ENCODE measurements at places on chromosomes 2 and 18.

DNA sequence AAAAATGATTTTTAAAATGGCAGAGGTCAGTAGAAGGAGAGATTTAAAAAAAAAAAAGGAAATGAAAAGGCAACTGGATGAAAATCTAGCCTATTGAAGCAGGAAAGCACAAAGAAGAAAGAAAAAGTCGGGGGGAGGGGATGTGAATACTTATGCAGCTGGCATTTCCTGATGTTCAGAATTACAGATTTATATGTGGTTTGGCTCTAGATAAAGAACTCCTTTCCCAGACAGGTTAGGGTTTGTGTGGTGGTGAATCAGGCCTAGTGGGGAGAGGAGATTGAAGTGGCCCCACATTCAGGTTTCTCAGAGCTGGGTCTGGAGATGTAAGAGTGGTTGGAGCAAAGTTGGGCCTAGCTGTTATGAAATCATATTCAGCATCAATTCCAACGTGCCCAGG is 394.4 kb downstream of the FIGN start:
- no peak for DNase-seq

DNA sequence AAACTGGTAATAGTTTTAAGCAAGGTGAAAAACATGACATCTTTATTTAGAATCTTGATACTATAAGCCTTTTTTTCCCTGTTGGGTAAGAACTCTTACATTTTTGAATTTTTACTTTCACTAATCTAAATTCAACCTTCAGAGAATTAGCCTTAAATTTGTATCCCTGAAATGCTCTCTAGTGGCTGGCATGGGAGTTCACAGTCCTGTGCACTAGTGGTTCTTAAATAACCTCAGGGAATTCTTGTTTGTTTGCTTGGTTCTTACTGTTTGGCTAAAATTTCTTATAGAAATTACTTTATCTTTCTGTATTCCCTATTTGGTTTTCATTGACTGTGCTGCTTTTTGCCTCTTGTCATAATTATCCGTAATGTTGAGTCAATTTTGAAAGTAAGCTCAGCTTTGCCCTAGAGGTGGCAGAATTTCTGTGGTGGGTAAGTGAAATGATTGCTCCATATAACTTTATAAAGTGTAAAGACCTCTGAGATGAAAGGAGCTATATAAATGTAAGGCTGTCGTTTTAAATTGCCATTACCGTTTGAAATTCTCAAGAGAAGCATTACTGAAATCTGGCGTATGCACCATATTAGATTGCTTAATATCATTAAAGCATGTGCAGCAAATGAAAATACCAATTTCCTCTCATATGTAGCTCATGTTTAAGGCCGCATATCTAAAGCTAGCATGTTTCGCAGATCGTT is 391.3 kb upstream of the FIGN start:
- DNase-seq = no peak

DNA sequence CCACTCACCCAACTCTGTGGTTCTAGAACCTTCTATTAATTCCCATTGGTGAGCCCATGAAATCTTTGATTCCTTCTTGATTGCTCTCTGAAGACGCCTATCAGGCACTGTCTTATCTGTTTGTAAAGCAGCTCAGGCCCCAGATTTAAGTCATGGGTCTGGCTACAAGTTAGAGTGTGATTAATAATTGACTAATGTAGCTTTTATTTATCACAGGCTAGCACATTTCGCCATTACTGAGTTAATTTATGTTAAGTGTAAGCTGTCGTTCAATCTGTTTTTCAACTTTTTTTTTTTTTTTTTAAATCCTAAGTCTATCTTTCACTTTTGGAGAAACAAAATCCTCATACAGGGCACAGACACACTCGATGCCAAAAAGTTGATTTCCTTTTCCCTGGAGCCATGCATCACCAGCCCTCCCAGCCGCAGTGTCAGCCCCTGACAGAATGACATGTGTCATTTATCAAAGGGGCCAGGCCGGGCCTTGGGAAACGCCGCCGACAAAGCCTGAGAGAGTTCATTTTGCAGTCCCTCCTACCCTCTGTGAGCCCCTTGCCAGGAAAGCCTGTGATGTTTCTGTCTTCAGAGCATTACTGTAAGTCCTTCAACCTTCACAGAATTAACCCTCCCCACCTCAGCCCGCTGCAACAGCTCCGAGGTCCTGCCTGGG is 15.8 kb downstream of the TSHZ1 start:
- DNase-seq = no peak

GRCh38 chr2:205189301-205189700 is 493.0 kb upstream of the NRP2 start:
- no peak for DNase-seq

DNA sequence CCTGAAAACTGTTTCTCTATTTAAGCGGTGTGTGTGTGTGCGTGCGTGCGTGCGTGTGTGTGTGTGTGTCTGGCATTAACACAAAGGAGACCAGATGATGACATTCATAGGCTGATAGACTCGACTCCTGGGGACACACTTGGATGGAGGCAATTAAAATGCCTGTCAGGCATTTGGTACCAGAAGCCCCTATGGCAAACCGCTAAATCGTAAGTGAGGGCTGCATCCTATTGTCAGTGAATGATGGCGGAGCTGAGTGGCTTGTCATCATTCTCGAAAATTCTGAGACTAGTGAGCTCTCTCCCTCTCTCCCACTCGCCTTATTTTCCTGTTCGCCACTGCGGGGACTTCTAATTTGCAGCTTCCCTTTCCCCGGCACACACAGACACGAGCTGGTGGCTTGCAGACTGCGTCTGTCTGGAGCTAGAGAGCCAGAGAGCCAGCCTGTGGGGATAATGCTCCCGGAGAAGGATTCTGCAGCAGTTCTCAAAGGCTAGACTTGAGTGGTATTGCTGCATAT is 155.4 kb downstream of the MAP2 start:
- DNase-seq = no peak

GRCh38 chr18:56199580-56200330 is 438.6 kb downstream of the TXNL1 start:
- no peak for DNase-seq

DNA sequence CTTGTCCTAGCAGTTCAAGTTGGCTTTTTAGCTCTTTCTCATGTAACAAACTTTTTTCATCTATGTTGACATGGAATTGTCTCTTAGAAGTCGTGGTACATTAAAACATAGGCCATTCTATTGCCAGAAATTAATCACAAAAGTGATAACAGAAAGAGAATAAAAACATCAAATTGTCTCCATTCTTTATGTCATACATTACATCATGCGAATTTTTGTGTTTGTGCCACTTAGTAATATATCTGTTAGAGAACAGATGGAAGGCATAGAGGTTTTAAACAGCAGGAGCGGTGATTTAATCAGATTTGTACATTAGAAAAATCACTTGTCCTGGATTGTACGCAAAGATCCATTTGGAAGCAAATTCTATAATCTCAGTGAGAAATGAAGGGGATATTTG is 136.5 kb upstream of the CDH20 start:
- DNase-seq = no peak

DNA sequence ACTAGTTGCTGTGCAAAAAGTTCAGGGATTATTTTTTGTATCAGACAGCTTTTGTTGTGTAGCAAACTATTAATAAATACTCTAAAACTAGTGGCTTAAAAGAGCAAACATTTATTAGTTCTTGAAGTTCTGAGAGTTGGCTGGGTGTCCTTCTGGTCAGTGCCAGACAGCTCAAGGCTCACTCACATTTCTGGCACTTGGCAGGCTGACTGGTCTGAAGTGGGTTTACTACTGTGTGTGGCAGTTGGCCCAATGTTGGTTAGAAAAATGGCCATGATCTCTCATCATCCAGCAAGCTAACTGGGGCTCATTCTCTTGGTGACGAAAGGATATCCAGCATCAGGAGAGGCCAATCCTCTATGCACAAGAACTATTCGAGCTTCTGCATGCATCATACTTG is 71.4 kb upstream of the ZNF385B start:
- no peak for DNase-seq

- DNase-seq = no peak
Measured at GRCh38 chr2:147980940-147981528, 39.5 kb downstream of the ORC4 start.

DNA sequence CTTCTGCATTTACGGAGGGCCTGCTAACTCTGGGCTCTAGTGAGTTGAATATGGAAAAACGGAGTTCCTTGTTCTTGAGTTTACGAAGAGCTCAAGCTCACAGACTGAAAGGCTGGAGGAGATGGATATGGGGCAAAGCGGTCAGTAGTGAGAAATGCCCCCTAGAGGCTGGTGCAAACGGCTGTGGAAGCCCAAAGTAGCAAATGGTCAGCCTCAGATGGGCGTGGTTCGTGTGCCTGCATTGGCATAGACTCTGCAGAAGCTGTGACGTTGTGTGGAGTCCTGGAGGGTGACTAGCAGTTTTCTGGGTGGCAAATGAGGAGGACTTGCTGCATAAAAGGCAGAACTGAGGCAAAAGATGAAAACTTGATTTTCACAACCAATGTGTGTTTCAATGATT is 93.6 kb upstream of the TWIST2 start:
- no peak for DNase-seq

- no peak for DNase-seq
Measured at GRCh38 chr18:59383851-59384250, 24.8 kb upstream of the LMAN1 start.

DNA sequence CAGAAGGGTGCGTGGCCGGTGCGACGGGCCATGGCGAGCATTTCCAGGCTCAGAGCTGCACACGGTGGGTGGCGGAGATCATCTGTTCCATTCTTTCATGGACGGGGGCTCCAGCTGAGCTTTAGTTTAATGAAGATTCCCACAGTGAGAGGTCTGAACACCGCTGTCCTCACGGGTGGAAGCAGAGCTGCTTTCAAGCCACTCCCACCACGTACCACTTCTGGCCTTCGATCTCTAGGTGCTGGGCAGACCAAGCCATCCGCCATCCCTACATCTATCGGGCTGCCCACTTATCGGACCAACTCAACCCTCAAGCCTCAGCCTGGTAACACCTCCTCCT is 18.5 kb downstream of the GPR35 start:
- DNase-seq = no peak

- no peak for DNase-seq
Measured at GRCh38 chr2:130327703-130328527, 14.8 kb upstream of the IMP4 start.

DNA sequence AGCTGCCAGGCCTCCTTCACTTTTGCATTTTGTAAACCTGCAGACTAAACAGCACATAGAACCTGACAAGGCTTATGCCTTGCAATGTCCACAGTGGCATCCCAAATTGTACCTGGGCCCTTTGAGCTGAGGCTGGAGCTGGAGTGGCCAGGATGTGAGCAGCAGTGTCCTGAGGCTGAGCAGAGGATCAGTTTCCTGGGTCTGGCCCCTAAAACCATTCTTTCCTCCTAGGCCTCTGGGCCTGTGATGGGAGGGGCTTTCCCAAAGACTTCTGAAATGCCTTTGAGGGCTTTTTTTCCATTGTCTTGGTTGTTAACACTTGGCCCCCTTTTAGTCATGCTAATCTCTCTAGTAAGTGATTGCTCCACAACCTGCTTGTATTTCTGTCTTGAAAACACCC is 32.8 kb downstream of the FSIP2 start:
- no peak for DNase-seq

DNA sequence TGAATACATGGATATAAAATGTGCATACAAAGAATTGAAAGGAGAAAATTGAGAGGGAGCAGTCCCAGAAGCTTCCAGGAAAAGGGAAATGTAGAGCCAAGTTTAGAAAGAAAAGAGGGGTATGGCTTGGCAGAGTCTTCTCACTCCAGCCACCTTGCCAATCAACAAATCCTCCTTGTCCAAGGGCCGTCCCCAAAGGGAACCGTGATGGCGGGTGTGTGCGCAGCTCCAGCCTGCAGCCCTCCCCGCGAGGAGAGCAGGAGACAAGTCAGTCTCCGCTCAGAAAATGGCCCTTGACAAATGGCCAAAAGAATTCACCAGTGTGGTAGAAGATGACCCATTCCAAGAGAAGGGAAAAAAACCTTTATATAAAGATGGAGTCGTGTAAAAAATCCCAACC is 448.3 kb upstream of the POU3F3 start:
- DNase-seq = no peak

DNA sequence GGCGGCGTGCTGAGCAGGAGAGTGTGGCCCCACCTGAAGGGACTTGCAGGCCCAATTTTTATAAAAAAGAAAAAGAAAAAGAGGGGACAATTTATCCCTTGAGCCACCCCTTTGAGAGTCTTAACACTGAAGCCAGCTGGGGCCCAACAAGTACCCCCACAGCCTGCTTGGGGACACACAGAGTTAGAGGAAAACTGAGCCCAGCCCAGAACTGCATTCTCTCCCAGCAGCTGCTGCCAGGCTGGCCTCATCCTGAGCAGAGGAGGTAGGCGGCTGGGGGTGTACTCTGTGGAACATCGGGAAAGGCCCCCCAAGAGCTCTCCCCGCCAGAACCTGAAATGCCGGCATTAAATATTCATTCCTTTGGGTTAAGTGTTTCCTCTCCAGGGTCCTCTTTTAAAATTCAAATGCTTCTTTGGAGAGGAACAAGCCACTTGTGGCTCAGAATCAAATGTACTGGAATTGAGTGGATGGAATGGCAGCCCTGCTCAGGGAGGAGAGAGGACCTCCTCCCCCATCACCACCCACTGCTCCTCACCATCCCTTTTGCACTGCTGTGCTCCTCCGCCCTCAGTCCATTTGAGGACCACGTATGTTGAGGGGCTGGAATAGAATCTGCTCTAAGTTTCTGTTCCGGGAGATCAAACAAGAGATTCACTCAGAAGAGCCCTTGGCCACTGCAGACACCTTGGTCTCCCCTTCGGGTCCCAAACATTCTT is 45.6 kb downstream of the C1QL2 start:
- no peak for DNase-seq

- DNase-seq = no peak
Measured at GRCh38 chr2:230541934-230542380, 126.0 kb downstream of the SP100 start.

DNA sequence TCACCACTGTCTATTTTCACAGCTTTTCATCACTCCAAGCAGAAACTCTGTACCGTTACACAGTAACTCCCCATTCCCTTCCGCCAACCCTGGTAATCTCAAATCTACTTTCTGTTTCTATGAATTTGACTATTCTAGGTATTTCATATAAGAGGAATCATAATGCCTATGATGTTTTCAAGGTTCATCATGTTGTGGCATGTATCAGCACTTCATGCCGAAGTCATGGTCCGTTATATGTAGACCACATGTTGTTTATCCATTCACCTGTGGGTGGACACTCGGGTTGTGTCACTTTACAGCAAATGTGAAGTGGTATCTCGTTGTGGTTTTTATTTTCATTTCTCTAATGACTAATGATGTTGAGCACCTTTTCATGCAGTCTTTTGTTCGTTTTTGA is 21.6 kb downstream of the CPSF3 start:
- no peak for DNase-seq

DNA sequence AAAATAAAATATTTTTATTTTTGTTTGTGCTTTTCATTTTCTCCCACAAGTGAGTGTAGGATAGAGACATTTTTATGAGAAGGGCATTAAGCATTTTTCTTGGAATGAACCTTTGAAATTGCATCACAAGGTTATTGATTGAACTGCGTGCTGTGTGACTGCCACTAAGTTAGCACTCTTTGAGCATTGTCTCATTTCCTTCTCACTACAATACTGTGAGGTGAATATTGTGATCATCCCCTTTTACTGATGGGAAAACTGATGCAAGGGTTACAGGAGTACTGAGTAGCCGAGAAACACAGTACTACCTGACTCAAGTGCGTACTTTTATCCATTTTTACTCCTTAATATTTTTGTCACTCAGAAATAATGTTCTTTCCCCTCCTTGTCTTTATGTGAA is 2.0 kb downstream of the NBEAL1 start:
- no peak for DNase-seq

GRCh38 chr2:220891405-220891804 is 680.7 kb downstream of the EPHA4 start:
- DNase-seq = no peak

- no peak for DNase-seq
Measured at GRCh38 chr2:10924441-10924840, 12.7 kb downstream of the KCNF1 start.
